ENCODE measurements at places on chromosomes 12 and 14.
A peak's percentile ranks its signal among the peaks of the same experiment; 100 is the strongest.

DNA sequence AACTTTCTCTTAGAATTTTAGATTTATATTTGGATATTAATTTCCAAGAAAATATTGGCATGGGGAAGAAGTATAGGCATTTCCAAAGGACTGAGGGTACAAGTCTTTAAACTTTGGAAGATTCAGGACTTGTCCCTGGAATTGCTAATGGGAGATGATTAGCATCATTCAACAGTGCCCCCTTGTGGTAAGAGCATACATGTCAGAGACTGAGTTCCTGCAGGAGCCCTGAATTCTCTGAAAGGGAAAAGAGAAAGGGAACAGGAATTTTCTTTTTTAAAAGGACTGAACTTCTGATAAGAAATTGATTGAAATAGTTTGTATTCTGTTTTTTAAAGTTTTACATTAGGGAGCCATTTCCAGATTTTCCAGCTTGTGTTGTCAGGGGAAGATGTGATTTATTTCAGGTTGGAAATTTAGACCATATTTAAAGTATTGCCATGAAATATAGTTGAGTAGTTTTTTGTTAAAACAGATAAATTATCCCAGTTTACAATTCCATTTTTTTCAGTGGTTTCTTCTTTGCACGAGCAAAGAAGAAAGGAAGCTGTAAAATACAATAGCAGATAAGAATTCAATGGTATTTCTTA lies 44.0 kb upstream of the REP15 start:
- peak; percentile 76 for DNase-seq

- DNase-seq: peak; percentile 67
These were observed at the start of gene ZBTB42 for GRCh38 chr14:104800771-104801519. ZBTB42 (plus strand) TSS chr14:104801101; CDS start chr14:104801198, 97 bp downstream.

DNA sequence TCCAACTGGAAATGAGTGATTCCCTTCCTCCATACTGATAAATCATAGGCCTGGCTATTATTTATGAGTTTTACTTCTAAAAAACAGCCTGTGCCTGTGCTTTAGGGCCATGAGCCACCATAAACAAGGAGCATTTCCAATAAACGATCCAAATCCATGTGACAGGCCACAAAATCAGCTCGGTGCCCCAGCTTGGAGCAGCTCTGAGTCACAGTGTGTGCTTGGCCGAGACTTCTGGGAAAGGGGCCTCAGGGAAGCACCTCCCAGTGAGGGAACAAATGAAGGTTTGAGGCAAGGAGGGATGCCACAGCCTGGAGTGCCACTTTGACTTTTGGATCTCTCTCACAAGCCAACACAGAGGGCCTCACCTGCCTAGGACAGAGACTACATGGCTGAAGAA lies 190.4 kb downstream of the NTF3 start:
- DNase-seq: no peak

DNA sequence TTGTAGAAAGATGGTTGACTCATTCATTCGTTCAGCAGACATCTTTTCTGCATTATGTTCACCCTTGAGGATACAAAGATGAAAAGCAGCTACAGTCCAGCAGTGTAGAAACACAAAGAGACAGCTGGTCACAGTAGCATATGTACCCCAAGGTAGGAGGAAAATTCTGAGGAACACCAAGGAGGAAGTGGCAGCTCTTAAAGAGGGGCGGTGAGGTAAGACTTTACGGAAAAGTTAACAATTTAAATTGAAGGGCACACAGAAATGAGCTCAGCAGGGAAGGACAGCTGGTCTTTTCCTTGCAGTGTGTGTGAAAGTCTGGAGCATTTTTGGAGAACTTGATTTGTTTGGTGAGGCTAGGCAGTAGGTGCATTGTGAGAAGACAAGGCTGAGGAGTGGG lies 3.5 kb downstream of the SLC35E3 start:
- no peak for DNase-seq
